Stimulated activated CD4-positive, alpha-beta T cell treated with anti-CD3 and anti-CD28 coated beads, Interleukin-4, amount 100 ng/mL, for 4 hours (primary cell): ENCODE measurements at places on chromosomes 13 and 19.

DNA sequence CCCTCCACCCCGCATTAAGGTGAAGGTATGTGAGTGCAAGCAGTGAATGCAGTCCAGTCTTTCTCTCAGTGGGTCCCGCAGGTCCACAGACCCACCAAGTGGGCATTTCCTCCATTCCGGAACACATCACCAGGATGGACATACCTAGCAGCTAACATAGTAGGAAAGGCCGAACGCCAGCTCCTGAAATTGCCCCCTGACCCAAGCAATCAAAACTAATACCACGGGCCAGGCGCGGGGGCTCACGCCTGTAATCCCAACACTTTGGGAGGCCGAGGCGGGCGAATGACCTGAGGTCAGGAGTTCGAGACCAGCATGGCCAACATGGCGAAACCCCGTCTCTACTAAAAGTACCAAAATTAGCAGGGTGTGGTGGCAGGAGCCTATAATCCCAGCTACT is 71.7 kb upstream of the VSTM2B start:
- DNase-seq: no peak

DNA sequence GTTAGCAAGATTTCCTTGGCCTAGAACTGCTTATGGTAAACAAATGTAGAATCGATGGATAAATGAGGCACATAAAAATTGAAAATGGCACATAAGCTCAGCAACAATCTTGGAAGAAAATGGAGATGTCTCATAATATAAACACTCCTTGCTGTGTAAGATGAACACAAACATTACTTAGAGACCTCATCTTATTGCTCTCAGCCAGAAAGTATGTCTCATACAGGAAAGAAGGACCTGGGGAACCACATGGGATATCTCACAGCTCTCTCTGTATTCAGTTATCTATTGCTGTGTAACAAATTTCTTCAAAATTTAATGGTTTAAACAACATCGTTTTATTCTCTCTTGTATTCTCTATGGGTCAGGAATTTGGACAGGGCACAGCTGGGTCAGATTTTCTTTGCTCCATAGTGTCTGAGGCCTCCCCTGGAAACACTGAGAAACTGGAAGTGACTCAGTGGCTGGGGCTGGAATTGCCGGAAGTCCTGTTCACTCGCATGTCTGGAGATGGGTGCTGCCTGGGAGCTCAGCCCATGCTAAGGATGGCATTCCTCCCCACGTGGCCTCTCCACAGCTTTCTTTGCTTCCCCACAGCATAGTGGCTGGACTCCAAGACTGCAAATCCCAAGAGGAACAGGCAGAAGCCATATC is 105.1 kb downstream of the NUFIP1 start:
- no peak for DNase-seq

DNA sequence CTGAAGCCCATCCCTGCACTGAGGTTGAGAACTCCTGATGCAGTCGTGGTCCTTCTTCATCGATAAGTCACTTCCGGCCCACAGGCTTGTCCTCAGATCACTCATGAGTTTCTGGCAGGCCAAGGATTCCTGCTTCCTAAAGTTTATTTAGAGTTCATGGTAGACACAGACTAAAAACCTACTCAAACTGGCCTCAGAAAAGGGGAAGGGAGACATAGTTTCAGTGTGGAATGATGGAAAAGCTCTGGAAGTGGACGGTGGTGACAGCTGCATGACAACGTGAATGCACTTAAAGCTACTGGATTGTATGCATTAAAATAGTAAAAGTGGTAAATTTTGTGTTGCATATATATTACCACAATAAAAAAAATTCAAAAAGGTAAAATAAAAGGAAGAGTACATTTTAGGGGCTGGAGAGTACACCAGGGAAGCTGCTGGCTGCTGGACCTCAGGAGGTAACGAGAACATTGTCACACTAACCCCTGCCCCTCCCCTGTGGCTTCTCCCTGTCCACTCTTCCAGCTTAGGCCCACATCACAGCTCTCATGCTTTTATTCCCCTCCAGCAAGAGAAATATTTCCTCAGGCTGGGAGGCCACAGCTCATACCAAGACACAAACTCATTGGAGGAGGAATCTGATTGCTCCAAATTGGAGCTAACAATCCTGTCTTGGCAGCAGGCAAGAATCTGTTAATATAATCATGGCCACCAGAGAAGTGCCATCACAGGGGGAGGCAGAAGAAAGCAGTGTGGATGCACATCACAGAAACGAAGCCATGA is 741.0 kb downstream of the UQCRFS1 start:
- DNase-seq: no peak

DNA sequence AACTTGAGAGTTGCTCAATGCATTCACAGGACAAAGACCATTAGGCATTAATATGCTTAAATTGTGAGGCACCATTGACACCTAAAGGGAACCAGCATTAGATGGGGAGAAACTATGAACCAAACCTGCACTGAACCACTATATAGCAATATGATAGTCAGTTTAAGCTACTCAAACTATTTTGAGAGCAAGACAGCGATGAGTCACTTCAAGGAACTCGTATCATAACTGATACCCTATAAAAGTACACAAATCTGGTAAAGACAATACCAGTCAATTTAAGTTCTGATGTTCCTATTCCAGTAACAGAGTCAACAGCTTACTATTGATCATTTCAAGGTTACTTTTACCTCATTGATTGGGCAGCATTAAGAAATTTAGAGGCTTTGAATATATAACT is 151.3 kb upstream of the ATXN8OS start:
- no peak for DNase-seq

DNA sequence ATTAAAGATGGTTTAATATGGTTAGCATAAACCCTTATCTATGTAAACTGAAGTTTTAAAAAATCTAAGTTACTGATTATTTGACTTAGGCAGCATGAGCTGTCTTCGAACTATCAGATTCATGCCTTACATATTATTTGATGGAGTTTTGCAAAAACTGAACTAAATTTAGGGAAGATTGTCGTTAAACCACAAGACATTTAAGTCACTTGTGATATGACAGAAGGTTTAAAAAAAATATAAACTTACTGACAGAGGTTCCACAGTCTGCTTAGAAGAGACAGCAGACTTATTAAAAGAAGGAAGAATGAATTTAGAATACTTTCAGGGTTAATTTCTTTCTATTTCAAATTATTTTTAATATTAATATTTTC is 110.9 kb upstream of the FRY start:
- no peak for DNase-seq

GRCh38 chr19:58439576-58440554 is at the start of gene ZNF132:
TSS of gene ZNF132 (minus strand) at chr19:58440153. CDS start at chr19:58439821, 332 bp downstream.
- DNase-seq: peak; percentile 86

DNA sequence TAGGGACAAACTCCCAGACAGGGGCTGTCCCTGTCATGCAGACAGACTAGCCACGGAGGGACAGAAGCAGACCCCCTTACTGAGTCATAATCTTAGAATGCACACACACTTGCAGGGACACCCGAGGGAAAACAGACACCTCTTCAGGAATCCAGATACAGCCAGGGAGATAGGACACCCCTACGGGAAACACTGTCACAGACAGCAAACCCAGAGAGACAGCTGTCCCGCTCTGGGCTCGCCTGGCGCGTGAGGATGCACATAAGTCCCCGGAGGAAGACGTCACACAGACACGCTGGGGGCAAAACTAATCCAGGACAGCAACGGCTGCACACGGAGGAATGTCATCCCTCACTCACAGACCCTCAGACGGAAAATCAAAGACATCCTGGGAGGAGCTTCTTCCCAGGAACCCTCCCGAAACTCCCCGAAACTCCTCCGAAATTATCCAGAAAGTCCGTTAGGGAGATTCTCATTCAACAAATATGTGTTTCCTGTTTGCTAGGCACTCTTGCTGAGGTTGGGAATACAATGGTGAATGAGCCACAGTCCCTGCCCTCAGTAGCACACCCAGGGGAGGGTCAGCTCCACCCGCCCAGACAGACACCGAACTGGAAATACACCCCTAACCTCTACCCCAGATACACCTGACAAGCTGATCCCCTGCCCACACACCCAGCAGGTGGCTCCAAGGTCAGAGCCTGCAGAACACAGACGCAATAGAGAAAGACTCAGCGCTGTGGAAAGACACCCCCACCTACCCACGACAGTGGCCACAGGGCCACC is 15.2 kb upstream of the TOMM40 start:
- DNase-seq: no peak

GRCh38 chr13:49731766-49732165 is 40.5 kb upstream of the EBPL start:
- no peak for DNase-seq

DNA sequence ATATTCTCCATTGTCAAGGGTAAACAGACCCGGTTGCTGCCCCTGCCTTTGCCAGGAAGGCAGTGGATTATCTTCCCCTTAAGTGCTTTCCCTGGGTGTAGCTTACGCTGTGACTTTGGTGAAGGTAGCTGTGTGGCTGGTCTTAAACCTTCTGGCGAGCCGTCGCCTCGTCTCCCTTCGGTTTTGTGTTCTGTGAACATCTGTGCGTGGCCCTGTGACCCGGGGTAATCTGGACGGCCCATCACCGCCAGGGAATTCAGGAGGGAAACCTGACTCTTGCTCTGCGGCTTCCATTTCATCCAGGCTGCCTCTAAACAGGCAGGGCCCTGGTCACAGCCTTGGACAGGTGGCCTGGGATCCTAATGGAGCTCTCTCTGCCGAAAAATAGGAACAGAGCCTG is 78.7 kb downstream of the SHISA2 start:
- DNase-seq: no peak

GRCh38 chr13:62320129-62321108 is 904.8 kb upstream of the PCDH20 start:
- no peak for DNase-seq

- DNase-seq: no peak
These were observed 24.2 kb downstream of the NEK5 start for GRCh38 chr13:52104624-52105023.
